HCT116 (cell line): ENCODE measurements at places on chromosomes 7 and 10.

GRCh38 chr7:140479739-140480084 is 407 bp upstream of the MKRN1 start:
- no peak for DNase-seq

DNA sequence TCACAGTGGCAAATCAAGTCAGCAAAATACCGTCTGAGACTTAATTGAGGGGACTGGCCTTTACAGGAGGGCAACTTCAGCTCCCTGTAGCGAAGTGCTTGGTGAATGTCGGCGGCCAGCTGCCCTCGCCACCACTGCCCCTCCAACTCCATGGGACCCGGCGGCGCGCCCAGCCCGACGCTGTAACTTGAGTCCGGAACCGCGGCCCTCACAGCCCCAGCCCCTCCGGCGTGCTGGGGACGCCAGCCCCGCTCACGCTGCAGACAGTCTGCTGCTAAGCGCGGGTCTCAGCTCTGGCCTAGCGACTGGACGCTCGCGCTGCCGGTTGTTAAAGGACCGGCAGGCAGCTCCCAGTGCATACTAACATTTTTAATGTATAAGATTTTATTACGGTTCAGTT is 113.4 kb upstream of the NUPR2 start:
- no peak for DNase-seq

DNA sequence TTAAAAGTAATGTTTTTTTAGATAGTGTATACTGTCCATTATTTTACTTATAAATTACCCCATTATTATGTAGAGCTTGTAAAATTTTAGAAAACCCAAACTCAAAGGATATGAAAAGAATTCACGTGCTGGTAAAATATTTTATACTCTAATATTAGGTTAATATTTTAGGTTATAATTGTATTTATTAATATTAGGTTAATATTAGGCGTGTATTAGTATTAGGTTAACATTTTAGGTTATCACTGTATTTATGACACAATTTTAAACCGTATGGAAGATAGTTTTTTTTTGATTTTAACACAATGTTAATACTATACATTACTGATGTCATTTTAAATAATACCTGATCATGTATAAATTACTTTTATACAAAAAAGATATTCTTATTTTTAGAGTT is 48.5 kb downstream of the ARL4A start:
- DNase-seq, result no peak

- no peak for DNase-seq
Measured at GRCh38 chr7:153443032-153443701, 609.0 kb upstream of the DPP6 start.

- no peak for DNase-seq
Measured at GRCh38 chr10:124283215-124283948, 135.3 kb downstream of the OAT start.

- DNase-seq, result no peak
Measured at GRCh38 chr7:151232917-151233701, 826 bp downstream of the CHPF2 start.
